GM12878 (cell line): ENCODE measurements at places on chromosomes 3 and 15. TPM values are rescaled to one million over a fixed set of nuclear protein-coding genes. Genes with fewer than 3 reads are reported as not detected.

Gene TIGIT
- polyA plus RNA-seq, result 3.1 and 4.8 TPM in 2 replicates

Gene CILP
- polyA plus RNA-seq, result 0.04 TPM in 1 of 2 replicates, not detected in the other

Gene TIPIN
- polyA plus RNA-seq, result 54.4 and 69.2 TPM in 2 replicates

Gene GPR87
- 0.11 and 0.21 TPM in 2 replicates for polyA plus RNA-seq

Gene SETD5
- 42.1 and 50.7 TPM in 2 replicates for polyA plus RNA-seq

Gene EEF1AKMT4
- 23.3 and 24.7 TPM in 2 replicates for polyA plus RNA-seq
